ENCODE measurements at places on chromosomes 4 and X. TPM values are rescaled to one million over a fixed set of nuclear protein-coding genes. Genes with fewer than 3 reads are reported as not detected.

- no peak for DNase-seq
Measured at GRCh38 chr4:52311464-52312125, 260.5 kb downstream of the SPATA18 start.

ABCB7 gene
- total RNA-seq: 31.8 TPM

- peak; percentile 51 for DNase-seq
Measured at GRCh38 chr4:83217721-83218522, 66.7 kb downstream of the COQ2 start.

- no peak for DNase-seq
Measured at GRCh38 chr4:56937262-56937661, 29.6 kb downstream of the REST start.

H2BW2 gene
- not detected for total RNA-seq

IGFBP7 gene
- total RNA-seq: 89.5 TPM

- no peak for DNase-seq
Measured at GRCh38 chrX:120015145-120016067, 62.1 kb downstream of the RHOXF2B start.

DNA sequence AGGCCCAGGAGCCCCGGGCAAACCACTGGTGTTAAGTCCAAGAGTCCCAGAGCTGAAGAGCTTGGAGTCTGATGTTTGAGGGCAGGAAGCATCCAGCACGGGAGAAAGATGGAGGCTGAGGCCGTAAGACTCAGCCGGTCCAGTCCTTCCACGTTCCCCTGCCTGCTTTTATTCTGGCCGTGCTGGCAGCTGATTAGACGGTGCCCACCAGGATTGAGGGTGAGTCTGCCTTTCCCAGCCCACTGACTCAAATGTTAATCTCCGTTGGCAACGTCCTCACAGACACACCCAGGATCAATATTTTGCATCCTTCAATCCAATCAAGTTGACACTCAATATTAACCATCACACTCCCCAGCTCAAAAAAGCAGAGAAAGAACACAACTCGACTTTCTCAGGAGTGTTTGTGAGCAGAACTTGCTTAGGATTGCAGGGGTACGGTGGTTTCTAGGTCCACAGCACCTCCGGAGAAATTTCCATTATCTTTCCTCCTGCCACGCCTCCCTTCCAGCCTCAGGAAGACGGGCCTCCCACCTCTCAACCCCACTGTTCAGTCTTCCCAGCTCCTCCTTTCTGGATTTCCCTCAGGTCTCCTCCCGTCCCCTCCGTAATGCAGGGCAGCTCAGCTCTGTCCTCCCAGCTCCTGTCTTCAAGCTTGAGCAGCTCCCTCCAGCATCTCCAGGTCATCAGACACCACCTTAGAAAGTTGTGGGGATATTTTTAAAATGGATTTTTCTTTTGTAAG, 13.3 kb upstream of the TMEM271 start:
- DNase-seq: no peak
